ENCODE measurements at places on chromosomes 4 and X.

- no peak for DNase-seq
Observed at GRCh38 chr4:160819791-160820190, 1344.0 kb downstream of the FSTL5 start.

- no peak for DNase-seq
Observed at GRCh38 chr4:102399021-102399420, 53.7 kb upstream of the SLC39A8 start.

DNA sequence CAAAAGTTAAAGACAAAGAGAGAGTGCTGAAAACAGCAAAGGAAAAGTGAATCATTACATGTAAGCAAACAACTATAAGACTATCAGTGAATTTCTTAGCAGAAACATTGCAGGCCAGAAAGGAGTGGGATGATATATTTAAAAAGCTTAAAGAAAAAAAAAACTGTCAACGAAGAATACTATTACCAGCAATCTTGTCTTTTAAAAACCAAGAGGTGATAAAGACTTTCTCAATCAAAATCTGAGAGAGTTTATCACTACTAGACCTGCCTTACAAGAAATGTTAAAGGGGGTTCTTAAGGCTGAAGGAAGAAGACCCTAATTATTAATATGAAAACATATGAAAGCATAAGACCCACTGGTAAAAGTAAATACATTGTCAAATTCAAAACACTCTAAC lies 132.5 kb upstream of the ZCCHC13 start:
- DNase-seq = no peak

- DNase-seq = no peak
Observed at GRCh38 chr4:70994387-70995099, 1.1 kb downstream of the DCK start.

DNA sequence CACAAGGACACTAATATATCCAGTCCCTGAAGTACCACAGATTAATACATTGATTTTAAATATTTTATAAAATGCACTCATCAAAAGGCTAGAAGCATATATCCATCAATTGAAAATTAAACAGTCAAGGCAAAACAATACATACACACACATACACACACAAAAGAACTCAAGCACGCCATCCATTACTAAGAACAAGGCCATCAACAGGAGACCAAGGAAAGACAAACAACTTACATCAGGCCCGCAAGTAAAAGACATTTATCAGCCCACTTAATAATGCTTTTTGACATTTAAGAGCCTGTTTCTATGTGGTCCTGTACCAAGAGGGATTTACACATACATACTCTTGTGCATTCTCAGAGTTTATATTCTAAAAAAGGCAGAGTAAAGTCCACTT lies 50.0 kb upstream of the ZNF827 start:
- no peak for DNase-seq

- no peak for DNase-seq
Observed at GRCh38 chr4:37641886-37642849, 44.0 kb downstream of the RELL1 start.

DNA sequence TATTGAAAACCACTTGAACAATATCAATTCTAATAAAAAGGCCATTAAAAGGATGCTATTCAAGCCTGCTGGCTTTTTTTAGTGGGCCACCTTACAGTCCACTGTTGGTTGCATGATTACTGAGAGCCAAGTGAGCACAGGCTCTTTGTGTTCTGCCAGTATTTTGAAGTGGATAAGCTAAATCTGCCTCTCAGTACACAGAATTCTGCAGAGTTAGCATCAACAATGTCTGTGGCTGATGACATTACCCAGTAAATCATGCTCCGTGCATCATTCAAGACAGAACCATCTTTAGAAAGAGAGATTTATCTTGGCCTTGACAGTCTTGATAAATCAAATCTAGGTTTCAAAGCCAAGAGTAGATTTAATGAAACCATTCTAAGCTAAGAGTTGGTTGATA lies 119.0 kb upstream of the GNPDA2 start:
- DNase-seq = no peak

- DNase-seq = no peak
Observed at GRCh38 chr4:186134257-186134656, 29.8 kb downstream of the FAM149A start.

- no peak for DNase-seq
Observed at GRCh38 chrX:150352114-150352513, 11.0 kb upstream of the MAMLD1 start.

DNA sequence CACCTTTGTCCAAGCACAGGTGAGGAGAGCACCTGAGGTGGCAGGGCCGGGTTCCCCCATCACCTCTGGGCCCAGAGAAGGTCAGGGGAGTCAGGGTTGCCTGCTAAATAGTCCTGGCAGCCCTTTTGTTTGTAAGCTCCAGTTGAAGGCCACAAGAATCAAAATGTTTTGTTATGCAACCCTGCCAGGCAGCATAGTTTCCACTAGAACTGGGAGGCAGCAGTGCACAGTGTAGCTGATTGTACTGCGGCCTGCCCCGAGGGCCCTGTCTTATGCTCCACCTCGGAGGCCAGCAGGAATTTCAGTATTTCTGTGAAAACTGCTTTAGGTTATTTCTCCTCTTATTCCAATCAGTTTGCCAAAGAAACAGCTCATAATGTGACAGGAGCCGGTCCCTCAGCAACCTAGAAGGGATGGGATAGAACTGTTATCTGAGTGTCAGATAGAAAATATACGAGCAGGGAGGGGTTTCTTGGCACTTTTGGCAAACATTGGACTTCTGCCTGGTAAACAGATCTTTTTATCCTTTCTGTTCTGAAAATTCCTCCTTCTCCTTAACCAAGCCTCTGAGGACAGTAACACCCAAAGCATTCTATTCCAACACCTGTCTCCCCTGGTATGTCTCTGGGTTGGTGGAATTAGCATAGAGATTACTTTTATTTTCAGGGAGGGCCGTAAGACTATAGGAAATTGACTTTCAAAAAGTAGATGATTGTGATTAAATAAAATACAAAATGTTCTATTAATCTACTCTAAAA lies 93.6 kb downstream of the LNX1 start:
- DNase-seq = no peak

DNA sequence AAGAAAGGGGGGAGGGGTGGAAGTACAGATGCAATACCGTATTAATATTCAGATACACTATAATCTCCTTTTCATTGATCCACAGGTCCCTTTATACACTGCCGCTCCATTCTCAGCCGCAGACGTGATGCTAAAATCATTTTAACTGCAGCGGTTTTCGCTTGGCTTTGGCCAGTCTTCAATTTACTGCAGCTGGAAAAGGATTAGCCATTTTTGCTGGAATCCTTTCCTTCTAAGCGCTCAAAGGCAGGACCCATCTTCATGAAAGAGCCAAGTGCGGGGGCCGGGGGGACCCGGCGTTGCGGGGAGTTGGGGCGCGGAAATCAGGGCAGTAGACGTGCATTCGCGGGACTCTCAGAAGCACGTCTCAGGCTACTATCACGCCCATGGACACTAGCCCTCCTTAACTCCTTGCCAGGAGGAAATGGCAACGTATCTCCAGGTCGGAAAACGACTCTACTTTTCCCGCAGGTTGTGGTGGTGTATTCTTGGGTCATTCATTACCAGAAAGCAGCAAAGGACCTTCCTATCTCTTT lies 1.7 kb upstream of the PCDH10 start:
- DNase-seq = no peak

GRCh38 chr4:158649111-158649680 lies 22.5 kb downstream of the C4orf46 start:
- DNase-seq = no peak

DNA sequence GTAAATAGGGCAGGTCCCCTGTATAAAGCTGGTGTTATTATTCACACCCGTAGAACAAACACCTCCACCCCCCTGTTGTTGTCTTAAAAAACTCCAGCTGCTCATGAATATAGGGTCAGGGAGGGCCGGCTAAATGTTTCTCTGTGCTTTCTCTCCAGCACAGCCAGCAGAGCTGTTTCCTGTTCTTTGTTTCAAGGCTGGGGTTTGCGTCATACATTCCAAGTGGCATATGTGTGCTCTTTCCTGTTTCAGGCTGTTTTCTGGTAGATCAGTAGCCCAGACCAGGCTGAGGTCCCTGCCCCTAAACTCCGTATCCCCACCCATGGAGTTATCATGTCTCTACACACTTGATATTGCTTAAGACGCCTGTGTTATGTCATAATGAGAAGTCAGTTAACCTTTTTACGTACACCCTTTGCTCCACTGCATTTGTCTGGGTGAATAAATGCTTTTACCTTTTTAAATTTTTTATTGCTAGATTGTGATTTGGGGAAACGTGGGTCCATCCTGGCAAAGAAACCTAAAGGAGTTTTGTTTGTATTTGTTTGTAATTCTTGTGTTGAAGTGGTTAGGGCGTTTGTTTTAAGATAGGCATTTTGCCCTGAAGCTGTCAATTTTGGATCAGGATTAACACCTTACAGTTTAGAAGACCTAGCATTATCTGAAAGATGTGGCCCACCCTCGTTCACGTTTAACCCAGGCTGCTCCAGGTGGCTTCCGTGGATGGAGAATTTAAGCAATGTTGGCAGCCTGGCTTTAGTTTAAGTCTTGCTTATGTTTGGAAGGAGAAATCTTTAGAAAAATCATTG lies 3.3 kb downstream of the KLF3 start:
- no peak for DNase-seq

DNA sequence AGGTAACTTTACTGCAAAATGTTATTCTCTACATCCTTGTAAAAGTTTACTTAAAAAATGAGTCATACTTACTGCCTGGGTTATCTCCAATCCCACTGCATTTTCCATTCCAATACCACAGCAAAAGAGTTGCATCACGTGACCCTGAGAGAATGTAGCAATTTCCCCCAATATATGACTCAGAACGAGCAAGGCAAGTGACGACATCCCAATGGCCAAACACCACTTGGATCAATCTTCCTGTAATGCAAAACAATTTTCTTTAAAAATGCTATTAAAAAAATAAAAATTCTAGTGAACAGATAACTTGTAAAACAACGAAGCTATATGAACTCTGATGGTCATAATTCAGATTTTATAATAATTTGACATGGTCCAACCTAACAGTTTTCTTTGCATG lies 224.3 kb downstream of the DCLK2 start:
- DNase-seq = no peak
